ENCODE measurements at places on chromosomes 12 and 14.

DNA sequence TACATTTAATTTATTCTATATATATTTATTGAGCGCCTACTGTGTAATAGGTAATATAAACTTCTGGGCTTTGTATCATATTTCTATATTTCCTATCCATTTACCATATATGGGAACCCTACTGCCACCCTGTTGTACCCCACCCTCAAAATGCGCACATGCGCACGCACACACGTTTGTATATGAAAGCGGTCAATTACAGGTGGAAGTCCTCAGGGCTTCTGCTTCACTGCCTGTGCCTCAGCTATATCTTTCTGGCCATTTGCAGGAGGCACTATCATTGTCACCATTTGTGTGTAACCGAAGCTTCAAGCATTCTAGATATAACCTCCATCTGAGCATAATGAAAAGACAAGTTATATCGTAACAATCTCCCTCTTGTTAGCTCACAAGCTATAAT is 31.3 kb upstream of the KCNMB4 start:
- no peak for DNase-seq

DNA sequence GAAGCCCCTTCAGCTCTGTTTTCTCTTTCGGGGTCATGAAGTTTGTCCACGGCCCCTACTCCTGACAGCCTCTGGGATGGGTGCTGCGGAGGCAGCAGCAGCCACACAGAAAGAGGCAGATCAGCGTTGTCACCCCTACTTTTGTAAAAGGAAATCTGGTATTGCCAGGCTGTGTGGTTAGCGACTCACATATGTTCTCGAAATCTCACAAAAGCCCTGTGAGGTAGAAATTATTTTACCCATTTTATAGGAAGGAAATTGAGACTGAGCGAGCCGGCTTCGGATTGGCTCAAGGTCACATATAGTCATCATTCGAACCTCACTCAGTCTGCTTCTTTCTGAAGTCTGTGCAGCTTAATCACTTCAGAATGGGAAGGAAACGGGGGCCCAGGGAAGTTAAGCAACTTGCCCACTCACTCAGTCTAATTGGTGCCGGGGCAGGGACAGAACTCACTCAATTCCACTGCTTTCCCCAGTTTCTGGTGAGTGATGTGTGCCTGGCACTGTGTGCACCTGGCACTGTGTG is 1.1 kb upstream of the CKAP4 start:
- DNase-seq, result no peak

GRCh38 chr12:5716201-5716600 is 228.9 kb downstream of the ANO2 start:
- DNase-seq, result no peak

GRCh38 chr14:98890556-98891340 is 381.2 kb downstream of the BCL11B start:
- DNase-seq, result no peak

DNA sequence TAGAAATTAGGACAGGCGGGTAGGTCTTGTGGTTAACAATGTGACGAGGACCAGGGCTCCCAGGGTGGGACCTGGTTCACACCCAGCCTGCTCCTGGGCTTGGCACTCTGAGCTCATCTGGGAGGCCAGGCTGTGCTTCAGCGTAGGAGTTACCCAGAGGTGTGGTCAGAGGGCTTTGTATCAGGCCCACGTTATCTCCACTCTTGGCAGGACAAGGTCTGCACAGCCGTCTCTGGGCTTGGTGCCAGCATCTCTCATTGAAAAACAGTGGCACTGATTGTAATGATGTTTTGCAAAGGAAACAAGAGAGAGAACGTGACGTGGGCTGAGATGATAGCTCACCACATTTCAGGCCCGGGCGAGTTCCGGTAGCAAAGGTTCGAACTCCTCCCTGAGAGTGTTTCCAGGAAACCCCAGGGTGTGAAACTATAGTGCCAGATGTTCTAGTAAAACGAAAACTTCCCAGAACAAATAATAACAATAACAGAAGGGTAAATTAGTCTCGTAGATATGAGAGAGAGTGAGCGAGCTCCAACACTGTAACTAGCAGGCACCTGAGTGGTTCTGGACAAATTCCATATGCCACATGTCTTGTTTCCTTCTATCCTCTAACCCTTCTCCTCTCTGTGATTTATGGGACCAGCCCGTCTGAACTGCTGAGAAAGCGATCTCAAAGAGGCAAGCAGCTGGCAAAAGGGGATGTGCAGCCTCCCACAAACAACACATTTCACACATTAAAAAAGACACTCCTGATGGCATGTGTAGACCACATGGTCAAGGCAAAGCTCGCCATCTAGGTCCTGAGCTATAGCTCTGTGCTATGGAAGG is 227.3 kb downstream of the KTN1 start:
- DNase-seq, result peak; percentile 89

GRCh38 chr12:53381731-53382630 is 2.0 kb downstream of the SP1 start:
- peak; percentile 70 for DNase-seq

Data from sciatic nerve (tissue), 2 donors.